ENCODE measurements at places on chromosomes 3 and 15.

DNA sequence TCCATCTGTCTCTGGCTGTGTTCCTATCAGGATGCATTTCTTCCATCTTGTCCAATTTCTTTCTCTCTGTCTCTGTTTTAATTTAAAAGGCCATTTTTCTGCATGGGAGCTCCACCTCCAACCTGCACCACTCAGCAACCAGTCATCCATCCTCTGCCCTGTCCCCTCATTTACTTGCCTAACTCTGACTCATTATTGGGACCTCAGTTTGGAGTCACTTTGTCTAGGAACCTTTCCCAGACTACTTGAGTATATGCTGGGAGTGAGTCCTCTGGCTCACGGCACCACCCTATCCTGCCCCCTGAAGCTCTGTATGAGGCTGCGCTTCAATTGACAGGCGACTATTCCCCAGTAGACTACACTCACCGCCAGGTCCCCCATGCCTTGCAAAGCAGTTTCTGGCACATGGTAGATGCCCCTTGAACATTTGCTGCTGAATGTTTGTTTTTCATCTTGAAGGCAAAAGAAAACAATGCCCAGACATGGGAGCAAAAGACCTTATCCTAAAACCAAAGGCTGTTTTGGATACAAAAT lies 513.3 kb upstream of the CFAP20DC start:
- DNase-seq: peak; percentile 53

- DNase-seq: no peak
These were observed 312.6 kb downstream of the AGBL1 start for GRCh38 chr15:86392296-86392695.

GRCh38 chr15:90234096-90234988 lies at the start of gene GDPGP1:
GDPGP1 (plus strand) TSS chr15:90234209; CDS start chr15:90240909, 6,700 bp downstream.
- peak; percentile 17 for DNase-seq

- DNase-seq: no peak
These were observed 48.2 kb upstream of the EIF5A2 start for GRCh38 chr3:170956647-170957046.

- DNase-seq: no peak
These were observed 94.7 kb downstream of the LINGO1 start for GRCh38 chr15:77538027-77538451.

GRCh38 chr15:85142312-85142711 lies 160.7 kb downstream of the PDE8A start:
- DNase-seq: peak; percentile 42

All from A172 (cell line).